Mucosa of gallbladder (tissue), 1 donor: ENCODE measurements at places on chromosomes 5 and 9. TPM values are rescaled to one million over a fixed set of nuclear protein-coding genes. Genes with fewer than 3 reads are reported as not detected.
A peak's percentile ranks its signal among the peaks of the same experiment; 100 is the strongest.

DNA sequence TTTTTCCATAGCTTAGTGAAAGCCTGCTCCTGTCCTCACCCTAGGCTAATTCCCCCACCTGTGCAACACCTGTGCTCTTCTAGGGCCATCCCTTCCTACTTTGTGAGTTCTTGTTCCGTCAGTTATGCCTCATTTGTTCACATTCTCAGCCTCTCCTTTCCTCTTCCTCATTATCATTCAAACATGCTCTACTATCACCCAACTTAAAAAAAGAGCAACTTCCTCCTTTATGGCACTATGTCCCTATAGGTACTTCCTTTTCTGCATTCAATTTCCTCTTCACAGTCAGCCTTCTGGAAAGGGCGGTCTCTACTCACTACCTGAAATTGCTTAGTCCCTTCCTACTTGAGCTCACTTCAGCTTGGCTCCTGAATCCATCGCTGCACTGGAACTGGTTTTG, 111.8 kb upstream of the LHFPL2 start:
- DNase-seq, result no peak

DNA sequence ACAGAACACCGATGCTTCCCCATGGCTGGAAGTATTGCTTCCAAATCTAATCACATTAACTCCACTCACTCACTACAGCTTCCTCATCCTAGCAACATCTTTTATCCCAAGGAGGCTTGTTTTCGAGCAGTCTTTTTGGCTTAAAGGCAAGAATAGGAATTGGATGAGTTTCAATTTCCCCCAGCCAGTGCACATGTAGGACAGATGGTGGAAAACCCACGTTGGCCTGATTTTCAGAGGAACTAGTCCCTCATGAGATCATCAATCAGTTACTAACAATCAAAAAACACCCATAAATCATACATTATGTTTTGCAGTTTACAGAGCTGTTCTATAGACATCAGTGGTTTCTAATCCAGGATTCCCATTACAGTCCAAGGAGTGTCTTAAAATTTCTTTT, 48.5 kb upstream of the AGXT2 start:
- no peak for DNase-seq

DNA sequence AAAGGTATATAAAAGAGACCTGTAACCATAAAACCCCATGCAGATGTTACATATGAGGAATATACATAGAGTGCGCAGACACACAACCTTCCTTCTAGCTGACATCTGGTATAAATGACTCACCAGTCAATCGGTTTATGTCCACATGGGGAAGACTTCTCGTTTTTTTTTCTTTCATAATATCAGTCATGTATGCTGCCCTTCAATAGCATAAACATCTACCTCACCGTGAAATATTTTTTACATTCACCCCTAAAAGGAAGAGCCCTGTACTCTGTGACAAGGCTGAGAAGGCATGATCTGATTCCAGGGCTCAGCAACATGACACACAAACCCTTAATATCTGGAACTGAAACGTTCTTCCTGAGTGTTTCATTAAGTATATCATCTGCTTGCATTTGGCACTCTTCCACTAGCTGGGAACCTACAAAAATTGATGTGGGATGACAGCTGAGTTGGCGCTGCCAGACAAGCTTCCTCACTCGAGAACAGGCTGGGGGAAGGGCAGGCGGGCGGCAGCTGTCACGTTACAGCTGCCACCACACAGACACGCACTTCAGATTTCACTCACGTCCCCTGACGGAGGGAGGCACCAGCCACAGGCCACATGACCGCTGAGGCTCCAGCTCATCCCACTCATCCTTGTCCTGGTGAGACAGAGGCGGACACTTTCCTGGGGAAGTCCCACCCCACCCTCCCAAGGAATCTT, 74.2 kb downstream of the SHB start:
- DNase-seq, result peak; percentile 70

GRCh38 chr5:131392466-131393095, 128.7 kb downstream of the CDC42SE2 start:
- no peak for DNase-seq

GRCh38 chr5:126384985-126385384, 38.2 kb upstream of the GRAMD2B start:
- no peak for DNase-seq

Gene MEF2C
- total RNA-seq, result 56.9 TPM

Gene RBM18
- 21.3 TPM for total RNA-seq
